ENCODE measurements at places on chromosomes 7 and 10.

DNA sequence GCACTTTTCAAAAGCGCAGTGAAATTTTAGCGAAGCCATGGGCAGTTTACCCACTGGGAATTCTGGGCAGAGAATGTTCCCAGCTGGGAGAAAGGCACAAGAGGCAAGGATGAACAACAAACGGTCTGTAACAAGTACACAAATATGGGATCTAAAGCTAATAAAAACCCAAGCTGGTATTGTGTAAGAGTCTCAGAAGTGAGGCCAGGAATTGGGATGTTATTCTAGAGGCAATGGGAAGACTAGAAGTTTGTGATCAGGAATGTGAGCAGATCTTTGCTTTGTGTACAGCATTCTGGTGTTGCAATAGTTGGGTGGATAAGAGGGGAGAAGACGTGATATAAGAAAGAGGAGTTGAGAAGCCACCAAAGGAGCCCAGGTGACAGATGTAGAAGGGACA lies 15.0 kb downstream of the FZD9 start:
- DNase-seq: no peak

DNA sequence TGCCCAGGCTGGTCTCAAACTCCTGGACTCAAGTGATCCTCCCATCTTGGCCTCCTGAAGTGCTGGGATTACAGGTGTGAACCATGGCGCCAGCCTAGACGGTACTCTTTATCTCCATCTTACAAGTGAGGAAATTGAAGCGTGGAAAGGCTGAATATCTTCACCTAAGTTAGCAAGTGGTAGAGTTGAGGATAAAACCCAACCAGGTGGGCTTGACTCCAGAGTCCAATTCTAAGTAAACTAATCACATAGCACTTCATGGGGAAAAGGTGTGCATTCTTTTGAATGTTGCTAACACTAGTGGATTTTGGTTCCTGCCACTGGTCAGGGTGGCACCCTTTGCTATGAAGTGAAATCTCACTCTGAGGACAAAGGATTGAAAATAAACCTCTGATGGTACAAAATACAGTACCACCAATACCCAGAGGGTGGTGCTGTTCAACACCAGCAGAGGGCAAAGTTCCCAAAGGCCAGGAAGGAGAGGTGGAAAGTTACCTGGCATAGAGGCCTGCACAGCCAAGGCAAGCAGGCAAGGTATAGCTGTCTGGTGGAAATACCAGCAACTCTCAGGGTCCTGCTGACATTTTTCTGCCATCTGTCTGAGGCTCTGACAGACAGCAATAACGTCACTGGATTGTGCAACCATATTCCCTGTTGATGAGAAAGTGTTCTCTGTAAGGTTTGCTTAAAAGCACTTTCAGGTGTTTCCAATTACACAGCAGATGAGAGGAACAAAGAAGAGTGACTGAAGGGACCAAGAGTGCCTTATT lies 17.6 kb downstream of the ZDHHC16 start:
- DNase-seq: peak; percentile 51

GRCh38 chr10:22958338-22958737 lies 30.5 kb downstream of the ARMC3 start:
- no peak for DNase-seq

DNA sequence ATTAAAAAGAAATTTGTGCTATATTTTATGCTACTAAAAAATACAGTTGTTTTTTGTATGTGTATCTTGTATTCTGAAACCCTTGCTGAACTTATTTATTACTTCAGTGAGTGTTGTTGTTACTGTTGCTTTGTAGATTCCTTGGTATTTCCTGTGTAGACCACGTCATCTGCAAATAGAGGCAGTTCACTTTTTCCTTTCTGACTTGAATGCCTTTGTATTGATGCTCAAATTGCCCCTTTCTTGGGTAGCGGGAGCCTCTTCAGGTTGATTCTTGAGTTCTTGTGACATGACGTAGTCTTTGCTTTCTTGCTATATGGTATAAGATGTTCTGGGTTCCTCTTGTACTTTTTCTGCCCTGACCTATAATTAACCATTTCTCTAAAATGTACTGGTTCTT lies 504.1 kb downstream of the SDK1 start:
- no peak for DNase-seq

- no peak for DNase-seq
Observed at GRCh38 chr10:4334871-4335270, 491.1 kb upstream of the AKR1E2 start.
